ENCODE measurements at places on chromosomes 4 and X. TPM values are rescaled to one million over a fixed set of nuclear protein-coding genes. Genes with fewer than 3 reads are reported as not detected.

MAGEA11 gene
- polyA plus RNA-seq: not detected

PDCL2 gene
- polyA plus RNA-seq: not detected

XAGE1A gene
- not detected for polyA plus RNA-seq

CITED1 gene
- polyA plus RNA-seq: 10.1 TPM

GPRIN3 gene
- polyA plus RNA-seq: 0.83 TPM
